ENCODE measurements at places on chromosomes 16 and 17.
A peak's percentile ranks its signal among the peaks of the same experiment; 100 is the strongest.

- no peak for DNase-seq
These were observed 95.7 kb downstream of the CACNG1 start for GRCh38 chr17:67139784-67140665.

GRCh38 chr17:49342575-49342936, 19.5 kb downstream of the ZNF652 start:
- no peak for DNase-seq

- no peak for DNase-seq
These were observed 6.5 kb downstream of the ZZEF1 start for GRCh38 chr17:4136373-4136772.

- no peak for DNase-seq
These were observed 13.8 kb downstream of the PARN start for GRCh38 chr16:14616280-14616679.

GRCh38 chr17:41665566-41666236, 23.0 kb upstream of the EIF1 start:
- DNase-seq, result peak; percentile 96

- peak; percentile 58 for DNase-seq
These were observed at the start of gene NDRG4 for GRCh38 chr16:58499615-58500351. NDRG4 (plus strand) TSS chr16:58500143; CDS start chr16:58500249, 106 bp downstream.

GRCh38 chr16:2308089-2308962, 32.2 kb downstream of the ABCA3 start:
- no peak for DNase-seq

- DNase-seq, result peak; percentile 35
These were observed 16.7 kb downstream of the C16orf54 start for GRCh38 chr16:29729116-29729521.

- peak; percentile 52 for DNase-seq
These were observed 9.1 kb downstream of the BCL7C start for GRCh38 chr16:30884760-30885159.

DNA sequence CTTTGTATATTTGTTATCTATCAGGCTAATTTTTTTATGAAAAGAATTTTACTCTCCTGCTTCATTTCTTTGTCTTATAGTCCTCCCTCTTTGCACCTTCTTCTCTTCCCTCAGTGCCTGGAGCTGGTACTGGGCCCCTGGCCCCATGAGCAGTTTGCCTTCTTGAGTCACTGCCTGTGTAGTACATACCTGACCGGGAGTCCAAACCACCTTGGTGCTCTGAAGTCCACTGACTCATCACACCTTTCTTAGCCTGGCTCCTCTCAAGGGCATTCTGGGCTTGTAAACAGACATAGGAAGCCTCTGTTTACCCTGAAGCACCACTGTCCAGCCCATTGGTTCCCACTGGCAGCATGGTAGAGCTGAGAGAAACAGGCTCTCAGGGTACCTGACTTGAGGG, 11.0 kb upstream of the TACO1 start:
- no peak for DNase-seq

GRCh38 chr16:79845734-79846135, 245.2 kb upstream of the MAF start:
- DNase-seq, result no peak

GRCh38 chr16:50266337-50267091, at the start of gene ADCY7:
ADCY7 (plus strand) TSS chr16:50266551; CDS start chr16:50288180, 21,629 bp downstream.
- DNase-seq, result peak; percentile 75

GRCh38 chr17:2815781-2816185, 19.5 kb downstream of the RAP1GAP2 start:
- DNase-seq, result peak; percentile 39

DNA sequence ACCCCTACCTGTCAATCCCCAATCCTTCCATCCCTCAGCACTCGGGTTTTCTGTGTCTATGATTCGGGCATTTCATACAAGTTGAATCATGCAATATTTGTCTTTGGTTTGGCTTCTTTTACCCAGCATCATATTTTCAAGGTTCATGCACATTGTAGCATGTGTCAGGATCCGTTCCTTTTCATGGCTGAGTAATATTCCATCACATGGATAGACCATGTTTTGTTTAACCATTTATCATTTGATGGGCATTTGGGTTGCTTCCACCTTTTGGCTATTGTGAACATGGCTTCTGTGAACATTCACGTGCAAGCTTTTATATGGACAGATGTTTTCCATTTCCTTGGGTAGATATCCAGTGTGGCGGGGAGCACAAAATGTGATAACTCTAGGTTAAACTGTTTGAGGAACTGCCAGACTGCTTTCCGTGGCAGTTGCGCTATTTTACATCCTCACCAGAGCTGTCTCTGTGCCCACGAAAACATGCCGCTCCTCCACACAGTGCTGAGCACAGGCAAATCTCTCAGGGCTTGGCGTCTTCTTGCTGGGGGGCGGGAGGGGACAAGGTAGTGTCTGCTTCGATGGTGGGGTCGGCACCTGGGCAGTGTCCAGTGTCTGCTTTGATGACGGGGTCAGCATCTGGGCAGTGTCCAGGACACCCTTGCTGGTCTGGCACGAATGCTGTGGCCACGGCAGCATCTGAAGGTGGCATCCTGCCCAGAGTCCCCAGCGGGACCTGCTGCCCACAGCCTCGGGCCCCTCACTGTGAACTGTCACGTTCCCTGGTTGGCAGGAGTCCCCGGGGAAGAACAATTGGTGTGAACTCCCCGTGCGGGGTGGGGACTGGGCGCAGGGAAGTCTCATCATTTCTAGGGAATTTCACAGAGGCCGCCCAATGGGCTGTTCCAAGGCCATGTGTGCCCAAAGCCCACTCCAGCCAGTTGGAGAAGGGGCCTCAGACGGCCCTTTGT, 32.4 kb upstream of the JPH3 start:
- no peak for DNase-seq

DNA sequence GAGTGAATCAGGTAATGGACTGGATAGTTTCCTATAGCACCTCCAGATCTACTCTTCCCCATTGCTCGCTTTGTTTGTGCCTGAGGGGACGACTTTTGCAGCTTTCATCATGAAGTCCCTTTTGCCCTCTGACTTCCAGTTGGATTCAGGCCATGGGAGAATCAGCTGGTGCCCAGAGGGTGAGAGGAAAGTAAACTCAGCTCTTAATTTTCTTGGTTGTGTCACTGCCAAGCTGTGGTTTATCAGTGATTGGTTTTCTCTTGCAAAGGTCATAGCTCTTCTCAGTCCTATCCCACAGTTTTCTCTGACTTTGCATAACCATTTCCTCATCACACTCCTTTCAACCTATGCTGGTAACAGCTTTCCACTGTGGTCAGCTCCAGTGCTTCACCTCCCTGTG, 200.1 kb downstream of the KCNJ2 start:
- DNase-seq, result no peak

DNA sequence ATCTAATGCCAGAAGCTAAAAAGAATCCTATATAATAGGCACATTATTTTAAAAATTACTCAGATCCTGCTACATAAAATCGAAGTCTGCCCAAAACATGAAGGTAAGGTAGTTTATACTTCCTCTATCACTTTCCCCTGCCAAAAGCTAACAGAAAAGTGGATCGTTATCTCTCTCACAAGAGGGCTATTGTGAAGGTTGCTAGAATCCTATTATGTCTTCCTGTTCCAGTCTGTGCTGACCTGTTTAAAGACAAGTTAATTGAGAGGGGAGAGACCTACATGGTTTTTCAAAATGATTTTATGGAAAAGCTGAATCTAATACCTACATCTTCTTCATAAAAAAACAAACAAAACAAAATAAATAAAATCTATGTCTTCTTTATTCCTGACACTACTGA, 1410.9 kb upstream of the CDH8 start:
- no peak for DNase-seq

- DNase-seq, result no peak
These were observed 27.7 kb downstream of the AP2B1 start for GRCh38 chr17:35614810-35615209.

- no peak for DNase-seq
These were observed 1.9 kb downstream of the CDH11 start for GRCh38 chr16:65119901-65120401.

GRCh38 chr16:87855852-87856715, 13.2 kb downstream of the SLC7A5 start:
- peak; percentile 47 for DNase-seq

- DNase-seq, result no peak
These were observed 31.1 kb downstream of the NME3 start for GRCh38 chr16:1740234-1740633.

DNA sequence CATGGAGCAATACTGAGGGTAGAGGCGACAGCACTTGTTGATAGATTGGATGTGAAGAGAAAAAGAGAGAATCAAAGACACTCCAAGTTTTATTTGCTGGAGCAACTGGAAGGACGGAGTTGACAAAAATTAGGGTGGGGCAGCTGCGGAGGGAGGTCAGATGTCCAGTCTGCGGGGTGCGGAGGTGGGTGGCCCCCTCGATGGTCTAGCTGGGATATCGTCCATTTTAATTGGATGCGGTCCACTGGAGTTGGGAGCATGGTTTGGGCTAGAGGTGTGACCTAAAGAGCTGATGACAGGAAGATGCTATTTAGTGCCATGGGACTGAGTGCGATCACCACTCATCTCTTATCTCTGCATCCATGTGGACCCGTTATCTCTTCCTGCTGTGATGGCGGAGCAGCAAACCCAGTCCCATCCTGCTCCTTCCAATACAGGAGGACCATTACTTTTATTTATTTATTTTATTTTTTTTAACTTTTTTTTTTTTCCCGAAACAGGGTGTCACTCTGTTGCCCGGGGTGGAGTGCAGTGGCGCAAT, 48.3 kb upstream of the CBX4 start:
- DNase-seq, result no peak

DNA sequence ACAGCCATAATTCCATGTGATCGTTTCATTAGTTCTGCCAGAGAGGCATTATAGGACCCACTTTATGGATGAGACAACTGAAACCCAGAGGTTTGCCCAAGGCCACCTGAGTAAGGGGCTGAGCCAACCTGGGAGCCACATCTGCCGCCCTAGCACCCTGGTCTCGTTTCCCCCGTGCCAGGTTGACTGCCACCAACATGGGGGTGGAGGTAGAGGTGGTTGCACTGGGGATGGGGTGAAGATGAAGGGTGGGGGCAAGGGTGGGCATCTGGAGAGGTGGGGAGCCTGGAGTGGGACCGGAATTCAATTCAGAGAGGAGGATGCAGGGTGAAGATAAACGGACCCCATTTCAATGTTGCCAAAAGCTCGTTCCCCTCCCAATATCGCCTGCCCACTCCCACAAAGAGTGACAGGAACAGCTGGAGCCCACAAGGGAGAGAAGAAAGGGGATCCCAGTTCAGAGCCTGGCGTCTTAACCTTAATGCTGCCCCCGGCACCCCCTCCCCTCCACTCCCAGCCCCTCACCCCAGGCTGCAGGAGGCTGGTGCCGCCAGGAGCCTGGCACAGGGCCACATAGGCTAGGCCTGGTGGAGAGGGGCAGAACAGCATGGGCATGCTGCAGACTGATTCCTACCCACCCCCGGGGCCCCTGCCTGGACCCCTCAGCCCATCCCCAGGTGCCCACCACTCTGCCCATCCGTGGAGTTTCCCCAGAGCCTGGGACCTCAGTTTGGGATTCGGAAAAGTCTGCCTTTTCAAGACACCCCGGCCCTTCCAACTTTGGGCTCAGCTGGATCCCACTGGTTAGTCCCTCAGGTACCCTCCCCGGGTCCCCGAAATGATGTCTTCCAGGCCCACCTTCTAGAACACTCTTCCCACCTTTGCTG, 29.6 kb downstream of the NGFR start:
- no peak for DNase-seq

- DNase-seq, result peak; percentile 83
These were observed at the start of gene ASPHD1 for GRCh38 chr16:29900102-29900887. ASPHD1 (plus strand) TSS chr16:29900488; CDS start chr16:29900972, 484 bp downstream.

DNA sequence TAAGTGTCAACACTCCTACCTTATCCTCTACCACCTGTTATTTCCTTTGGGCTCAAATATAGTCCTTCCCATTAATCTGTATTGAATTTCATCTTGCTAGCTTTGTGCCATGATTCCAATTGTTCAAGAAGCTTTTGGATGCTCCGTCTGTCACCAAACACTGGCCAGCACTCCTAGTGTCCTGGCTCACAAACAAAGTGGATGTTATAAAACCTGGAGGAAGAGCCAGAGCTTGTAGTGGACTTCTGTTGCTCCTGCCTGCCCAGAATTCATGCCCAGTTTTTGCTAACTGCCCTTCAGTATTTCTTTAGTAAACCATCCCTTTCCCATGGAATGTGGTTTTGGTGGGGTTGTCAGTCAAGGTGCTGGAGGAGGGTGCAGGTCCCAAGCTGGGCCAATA, 77.2 kb upstream of the HS3ST2 start:
- no peak for DNase-seq

- DNase-seq, result no peak
These were observed 32.8 kb upstream of the PAFAH1B1 start for GRCh38 chr17:2560658-2561057.

GRCh38 chr16:68091380-68092261, 6.5 kb downstream of the NFATC3 start:
- no peak for DNase-seq

GRCh38 chr16:3945751-3946603, 65.5 kb upstream of the CREBBP start:
- DNase-seq, result no peak

DNA sequence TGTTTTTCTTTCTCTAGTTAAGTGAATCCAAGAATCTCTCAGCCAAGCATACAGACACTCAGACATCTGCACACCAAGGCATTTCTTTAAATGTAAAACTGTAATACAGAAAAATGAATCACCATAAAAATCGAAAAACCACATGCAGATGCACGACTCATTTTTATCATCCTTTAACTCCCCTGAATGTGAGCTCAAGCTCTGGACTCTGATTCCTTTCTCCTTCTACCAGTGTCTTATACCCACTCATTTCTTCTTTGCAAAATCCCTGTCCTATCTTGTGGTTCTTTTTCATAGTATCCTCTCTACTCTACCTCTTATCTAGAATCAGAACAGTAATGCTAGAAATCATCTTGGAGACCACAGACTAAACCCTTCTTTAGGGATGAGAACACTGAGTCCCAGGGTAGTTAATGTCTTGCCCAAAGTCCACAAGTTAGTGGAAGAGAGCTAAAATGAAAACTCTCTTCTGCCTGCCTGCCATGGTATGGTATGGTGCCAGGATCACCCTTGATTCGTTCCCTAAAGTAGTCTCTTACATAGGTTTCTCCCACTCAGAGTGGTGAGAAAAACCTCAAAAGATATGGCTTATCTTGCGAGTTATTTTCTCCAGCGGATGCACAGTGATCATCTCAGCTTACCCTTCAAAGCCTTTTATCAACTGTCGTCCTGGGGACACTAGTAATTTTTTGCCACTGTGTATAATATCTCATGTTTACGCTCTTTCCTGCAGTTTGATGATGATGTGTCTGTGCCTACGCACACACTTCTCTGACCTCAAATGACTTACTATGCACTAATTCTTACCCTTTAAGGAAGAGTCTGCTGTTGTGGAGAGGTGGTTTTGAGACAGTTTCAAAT, 30.2 kb downstream of the BRD7 start:
- no peak for DNase-seq

Measured in B cell (primary cell).